ENCODE measurements at places on chromosomes 5 and 9.

- no peak for DNase-seq
Measured at GRCh38 chr5:179606071-179606909, 17.2 kb downstream of the HNRNPH1 start.

- no peak for DNase-seq
Measured at GRCh38 chr5:168179192-168179593, 112.3 kb upstream of the WWC1 start.

DNA sequence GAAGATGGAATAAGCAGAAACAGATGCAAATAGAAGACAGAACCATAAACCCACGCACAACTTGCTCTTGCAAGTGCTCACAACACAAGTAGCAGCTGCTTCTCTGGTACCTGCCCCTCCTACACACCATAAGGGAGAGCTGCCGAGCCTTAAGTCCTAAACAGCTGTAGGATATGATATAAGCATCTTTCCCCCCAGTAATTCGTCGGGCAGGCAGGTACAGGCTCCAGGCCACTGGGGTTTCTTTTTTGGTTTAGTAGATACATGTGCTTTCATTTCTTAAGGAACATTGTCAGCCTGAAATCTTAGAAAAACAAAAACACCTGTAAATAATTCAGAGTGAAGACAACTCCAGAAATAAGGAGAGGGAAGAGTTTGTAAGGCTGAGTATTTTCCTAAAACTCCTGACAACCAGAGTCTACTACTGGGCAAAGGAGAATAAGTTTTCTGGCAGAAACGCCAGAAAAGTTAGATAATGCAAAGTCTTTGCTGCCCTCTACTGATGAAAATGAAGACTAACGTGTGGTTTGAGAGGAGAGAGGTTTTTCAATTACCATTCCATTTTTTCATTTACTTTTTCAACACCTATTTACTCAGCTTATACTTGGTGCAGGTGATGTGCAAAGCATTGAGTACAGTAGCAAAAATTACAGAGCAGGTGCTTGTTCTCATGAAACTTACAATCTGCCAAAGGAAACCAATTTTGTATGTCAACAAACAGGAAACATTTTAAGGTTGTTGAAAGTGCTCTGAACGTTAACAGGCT is 20.1 kb upstream of the TCERG1 start:
- DNase-seq = peak; percentile 35

DNA sequence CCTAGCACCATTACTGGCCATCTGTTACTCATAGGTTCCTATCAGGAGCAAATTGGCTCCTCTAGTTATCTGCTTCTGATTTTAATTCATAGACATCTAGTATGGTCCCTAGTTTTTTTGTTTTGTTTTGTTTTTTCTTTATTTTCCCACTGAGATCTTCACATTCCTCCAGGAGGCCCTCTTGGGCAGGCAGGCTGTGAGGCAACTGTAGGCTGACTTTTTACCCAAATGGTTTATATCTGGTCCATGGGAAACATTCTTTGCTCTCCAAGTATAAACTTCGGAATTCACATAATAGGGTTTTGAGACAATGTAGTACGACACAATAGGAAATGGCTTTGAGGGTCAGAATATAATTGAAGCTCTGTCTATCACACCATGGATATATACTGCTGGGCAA is 250.9 kb upstream of the DAB2 start:
- DNase-seq = no peak

GRCh38 chr5:149133795-149134777 is 7.2 kb upstream of the ABLIM3 start:
- DNase-seq = no peak

DNA sequence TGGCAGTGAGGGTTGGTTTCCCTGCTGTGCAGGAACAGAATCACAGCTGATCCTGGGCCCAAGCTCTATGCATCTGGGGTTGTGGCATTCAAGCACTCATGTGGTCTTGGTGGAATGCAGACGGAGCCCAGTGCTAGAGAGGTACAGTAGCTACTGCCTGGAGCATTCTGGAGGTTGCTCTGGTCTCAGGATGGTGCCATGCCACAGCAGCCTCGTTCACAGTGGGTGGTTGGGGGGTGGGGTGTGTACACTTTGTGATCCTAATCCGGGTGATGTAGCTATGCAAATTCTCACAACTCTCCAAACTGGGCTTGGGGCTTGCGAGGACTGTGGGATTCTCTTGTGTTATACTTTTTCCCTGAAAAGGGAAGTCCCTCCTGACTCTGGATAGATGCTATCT is 45.2 kb downstream of the FGD3 start:
- DNase-seq = no peak

GRCh38 chr9:92726971-92727715 is 37.5 kb downstream of the BICD2 start:
- no peak for DNase-seq

DNA sequence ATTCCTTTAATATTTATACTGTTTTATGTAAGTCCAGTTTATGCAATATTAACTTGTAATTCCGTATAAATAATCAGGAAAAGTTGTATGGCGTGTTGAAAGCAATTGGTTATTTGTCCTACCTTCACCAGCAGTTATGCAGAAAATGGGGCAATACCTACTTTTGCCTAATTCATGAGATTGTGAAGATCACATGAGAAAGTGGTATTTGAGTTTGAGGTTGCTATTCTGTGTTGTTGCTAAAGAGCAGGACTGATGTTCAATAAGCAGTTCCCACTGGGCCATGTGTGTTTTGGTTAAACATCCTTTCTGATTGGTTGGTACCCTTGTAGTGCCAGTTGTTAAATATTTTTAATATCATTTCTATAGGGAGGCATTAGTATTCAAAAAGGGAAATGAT is 3.2 kb downstream of the TGFBR1 start:
- no peak for DNase-seq

- DNase-seq = peak; percentile 69
Measured at GRCh38 chr5:18393565-18394442, 759.5 kb downstream of the TAF11L14 start.

- no peak for DNase-seq
Measured at GRCh38 chr9:117644932-117645636, 59.1 kb upstream of the TLR4 start.

DNA sequence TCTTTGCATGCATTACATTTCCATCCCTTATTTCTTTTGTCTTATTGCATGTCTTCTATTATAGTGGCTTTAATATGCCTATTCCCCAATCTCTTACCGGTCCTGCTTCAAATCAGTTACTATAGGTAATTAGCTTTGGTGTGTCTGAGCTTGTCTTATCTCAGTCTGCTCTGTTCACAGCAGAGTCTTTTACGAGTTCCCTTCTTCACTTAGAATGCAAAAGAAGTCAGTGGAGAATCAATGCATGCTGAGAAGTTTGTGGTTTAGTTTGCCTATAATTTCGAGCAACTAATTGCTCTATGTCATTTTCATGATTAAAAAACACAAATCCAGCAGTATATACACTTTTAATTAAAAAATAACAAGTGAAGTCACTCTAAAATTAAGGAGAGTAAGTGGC is 545.0 kb downstream of the SLCO4C1 start:
- no peak for DNase-seq

DNA sequence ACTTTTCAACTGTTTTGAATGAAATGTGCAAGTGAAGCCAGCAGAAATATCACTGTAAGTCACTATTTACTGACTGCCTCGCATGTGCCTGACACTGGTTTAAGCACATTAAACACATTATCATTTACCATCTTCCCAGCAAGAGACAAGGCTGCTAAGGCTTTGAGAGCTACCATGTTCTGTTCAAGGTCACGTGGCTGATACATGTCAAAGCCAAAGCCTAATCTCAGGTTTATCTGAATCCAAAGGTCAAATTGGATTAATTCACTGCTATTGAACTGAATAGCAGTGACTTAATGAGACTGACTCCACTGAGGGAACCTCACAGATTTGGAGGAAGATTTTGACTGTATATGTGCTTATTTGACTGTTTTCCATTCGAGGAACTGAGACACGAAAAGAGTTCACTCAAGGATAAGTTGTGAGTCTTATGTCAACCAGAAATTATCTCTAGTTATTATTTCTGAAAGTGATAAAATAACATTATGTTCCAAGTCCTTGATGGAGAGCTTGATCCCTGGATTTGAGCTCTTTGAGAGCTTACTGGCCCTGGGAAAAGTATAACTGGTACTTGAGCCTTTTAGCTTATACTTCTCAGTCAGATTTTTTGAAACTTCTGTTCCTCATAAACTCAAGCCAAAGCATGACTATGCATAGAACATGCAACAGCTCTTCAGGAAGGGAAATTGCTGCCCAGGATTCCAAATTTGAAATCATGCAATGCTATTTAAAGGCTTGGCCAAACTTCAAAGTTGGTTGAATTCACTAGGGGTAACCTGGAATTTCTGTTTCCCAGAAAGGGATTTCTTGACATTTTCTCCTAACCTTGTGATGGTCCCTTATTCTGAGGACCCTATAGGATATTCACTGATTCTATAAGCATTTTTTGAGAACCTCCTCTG is 23.4 kb upstream of the ARHGAP26 start:
- no peak for DNase-seq

- DNase-seq = no peak
Measured at GRCh38 chr5:42759456-42759855, 2.8 kb downstream of the CCDC152 start.

DNA sequence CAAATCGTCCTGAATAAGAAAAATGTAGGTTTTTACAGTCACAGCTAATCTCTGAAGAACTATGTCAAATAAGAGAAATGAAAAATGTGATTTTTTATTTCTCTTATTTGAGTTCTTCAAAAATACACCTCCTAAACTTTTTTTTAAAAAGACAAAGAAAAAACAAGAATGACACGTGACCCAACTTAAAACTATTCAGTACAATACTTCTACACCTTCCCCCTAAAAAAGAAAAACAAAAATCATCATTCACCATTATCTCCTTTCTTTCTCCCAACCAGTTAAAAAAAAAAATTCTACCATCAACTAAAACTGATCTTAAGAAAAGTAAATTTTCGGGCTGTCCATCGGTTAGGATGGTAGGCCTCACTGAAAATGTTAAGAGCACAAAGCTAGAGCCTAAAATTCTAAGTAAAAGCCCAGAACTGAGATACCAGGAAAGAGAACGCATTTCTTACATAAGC is 2.1 kb downstream of the RNF145 start:
- no peak for DNase-seq

DNA sequence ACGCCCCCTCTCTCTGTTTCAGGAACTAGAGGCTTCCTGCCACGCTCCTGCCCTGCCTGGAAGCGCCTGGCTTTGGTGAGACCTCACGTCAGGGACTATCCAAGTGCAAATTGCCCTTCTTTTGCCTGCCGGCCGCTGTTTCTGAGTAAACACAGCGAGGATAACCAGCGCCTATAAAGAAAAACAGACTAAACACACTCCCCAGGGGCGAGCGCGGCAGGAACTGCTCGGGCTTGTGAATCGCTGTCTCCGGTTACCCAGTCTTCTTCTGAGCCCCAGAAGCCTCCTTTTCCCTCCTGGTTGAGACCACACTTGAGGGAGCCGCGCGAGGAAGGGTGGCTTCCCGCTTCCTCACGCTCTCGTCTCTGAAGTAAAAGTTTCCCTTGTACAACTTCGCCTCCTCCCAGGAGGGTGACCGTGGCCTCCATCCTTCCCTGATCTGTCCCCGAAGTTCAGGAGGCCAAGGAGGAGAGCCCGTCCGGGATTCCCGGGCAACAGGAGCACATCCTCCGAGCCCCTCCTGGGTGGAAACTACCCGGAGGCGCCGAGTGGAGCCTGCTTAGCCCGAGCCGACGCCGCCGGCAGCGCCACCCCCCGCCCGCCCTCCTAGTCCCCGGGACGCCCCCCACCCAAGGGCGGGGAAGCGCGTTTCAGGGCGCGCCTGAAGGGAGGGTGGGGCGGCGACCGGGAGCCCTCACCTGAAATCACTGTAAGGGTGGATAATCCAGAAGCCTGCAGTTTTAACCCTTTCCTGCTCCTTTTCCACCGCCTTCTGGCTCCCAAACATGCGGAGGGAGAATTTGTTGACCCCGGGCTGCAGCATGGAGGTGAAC is 993 bp downstream of the HCN1 start:
- no peak for DNase-seq
